ENCODE measurements at places on chromosomes 13 and 19. TPM values are rescaled to one million over a fixed set of nuclear protein-coding genes. Genes with fewer than 3 reads are reported as not detected.

LILRA1 gene
- not detected for total RNA-seq

PSG2 gene
- not detected for total RNA-seq

DNA sequence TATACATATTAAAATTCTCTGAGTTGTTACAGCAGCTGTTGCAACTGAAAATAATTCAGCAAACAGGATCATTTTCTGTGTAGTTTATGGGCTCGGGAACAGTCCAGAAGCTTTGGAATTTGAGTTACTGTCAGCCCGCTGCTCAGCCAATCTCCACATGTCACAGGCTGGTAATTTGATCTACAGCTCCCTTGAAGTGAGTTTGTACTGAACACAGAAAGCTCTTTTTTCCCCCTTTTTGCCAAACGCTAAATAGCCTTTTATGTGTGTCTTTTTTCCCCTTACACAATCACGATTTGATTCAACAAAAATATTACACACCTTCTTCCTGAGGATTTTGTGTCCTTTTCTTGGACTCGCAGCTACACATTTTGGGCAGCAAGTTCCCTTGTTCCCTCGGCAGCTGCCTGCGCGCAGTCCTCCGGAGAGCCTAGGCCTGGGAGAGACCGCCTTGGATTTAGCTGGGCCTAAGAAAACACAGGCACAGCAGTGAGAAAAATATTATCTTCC, 371.4 kb downstream of the KCNRG start:
- DNase-seq, result no peak

- DNase-seq, result no peak
Measured at GRCh38 chr13:53050151-53050550, 21.5 kb downstream of the OLFM4 start.

- DNase-seq, result no peak
Measured at GRCh38 chr13:107069108-107069776, 501.3 kb upstream of the ARGLU1 start.

GRCh38 chr13:40438999-40439797, 227.2 kb downstream of the FOXO1 start:
- no peak for DNase-seq

DNA sequence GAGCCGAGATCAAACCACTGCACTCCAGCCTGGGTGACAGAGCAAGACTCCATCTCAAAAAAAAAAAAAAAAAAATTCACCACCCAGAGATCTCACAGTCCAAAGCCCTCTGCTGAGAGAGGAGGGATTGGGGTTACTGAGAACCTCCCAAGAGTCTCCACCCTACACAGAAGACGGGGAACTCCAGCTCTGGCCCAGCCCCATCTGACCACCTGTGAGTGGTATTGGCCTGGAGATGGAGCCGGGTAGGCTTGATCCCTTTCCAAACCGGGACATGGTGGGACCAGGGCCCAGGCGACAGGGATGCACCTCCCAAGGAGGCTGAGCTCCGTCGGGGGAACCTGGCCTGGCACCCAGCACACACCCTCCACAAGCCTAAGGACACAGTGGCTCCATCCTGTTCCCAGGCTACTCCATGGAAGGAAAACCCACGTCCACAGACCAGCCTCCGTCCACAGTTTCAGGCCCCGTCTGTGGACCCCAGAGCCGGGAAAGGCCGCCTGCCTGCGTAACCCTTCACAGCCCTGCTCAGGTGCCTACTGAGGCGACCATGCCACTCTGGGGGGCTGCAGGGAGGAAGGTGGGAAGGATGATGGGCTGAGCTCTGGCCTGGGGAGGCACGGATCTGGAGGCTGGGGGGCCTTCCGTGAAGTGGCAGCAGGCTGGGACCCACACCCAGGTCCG, 1.8 kb downstream of the TMEM259 start:
- DNase-seq, result no peak

- DNase-seq, result no peak
Measured at GRCh38 chr13:42751693-42752092, 29.7 kb upstream of the FAM216B start.

DNA sequence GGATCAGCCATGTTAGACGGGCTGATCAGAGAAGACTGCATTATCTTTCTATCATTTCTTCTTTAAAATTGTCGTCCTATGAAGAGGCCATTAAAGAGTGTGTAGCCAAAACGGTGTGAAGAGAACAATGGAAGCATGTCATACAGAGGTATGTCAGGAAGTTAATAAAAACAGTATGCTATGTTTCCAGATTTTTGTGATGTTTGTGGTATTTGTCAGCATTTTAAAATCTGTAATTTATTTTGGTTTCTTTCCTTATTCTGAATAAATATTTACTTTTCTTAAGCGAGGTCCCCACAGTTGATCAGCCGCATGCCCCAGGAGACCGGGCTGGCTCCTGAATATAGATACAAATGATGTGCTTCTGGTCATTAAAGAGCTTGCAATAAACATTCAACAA, 142.9 kb upstream of the SERP2 start:
- DNase-seq, result no peak

DNA sequence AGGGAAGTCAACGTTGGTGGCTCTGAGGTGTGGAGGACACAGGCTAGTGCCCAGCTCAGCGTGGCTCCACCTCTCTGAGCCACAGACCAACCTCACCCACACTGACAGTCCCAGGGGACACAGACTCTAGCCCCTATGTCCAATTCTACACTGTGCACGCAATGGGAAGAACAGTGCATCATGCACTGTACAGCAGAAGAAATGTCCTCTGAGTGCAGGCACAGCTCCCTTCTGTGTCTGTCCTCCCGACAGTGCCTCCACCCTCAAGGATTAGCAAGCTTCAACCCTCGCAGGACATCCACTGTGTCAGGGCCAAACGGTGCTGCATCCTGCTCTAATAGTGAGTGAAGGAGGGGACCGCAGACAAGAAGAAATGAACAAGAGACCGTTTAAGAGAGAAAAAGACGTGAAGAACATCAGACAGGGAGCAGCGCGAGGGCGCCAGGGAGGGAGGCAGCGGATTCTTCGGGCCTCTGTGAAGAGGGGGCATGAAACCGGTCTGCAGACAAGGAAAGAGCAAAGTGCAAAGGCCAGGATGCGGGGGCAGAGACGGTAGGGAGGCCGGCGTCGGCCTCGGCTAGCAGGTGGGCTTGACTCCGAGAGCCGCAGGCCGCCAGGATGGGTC, 681 bp downstream of the ZNF837 start:
- DNase-seq, result no peak
